ENCODE measurements at places on chromosomes 3 and 15.

GRCh38 chr3:23129817-23130216 lies 73.3 kb upstream of the UBE2E2 start:
- DNase-seq, result no peak

DNA sequence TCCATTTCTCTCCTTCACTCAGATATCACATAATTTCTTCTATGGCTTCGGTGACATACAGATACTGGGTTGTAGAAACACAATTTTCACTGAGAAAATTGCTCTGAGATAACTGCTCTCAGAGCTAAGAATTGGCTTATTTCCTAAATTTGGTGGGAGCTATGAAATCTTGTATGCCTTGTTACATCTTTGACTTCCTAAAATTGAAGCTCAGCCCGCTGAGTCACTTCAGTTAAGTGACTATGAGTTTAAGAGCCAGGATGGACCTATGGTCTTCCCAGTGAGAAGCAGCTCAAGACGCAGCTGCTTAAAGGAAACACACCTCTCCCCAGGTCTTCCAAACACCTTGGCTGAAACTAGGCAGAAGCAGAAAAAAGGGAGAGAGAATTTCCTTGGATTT lies 56.4 kb downstream of the EFHB start:
- no peak for DNase-seq

GRCh38 chr3:101500208-101500607 lies 12.8 kb downstream of the SENP7 start:
- no peak for DNase-seq

- DNase-seq, result no peak
Measured at GRCh38 chr3:33217866-33218445, 654 bp downstream of the SUSD5 start.

DNA sequence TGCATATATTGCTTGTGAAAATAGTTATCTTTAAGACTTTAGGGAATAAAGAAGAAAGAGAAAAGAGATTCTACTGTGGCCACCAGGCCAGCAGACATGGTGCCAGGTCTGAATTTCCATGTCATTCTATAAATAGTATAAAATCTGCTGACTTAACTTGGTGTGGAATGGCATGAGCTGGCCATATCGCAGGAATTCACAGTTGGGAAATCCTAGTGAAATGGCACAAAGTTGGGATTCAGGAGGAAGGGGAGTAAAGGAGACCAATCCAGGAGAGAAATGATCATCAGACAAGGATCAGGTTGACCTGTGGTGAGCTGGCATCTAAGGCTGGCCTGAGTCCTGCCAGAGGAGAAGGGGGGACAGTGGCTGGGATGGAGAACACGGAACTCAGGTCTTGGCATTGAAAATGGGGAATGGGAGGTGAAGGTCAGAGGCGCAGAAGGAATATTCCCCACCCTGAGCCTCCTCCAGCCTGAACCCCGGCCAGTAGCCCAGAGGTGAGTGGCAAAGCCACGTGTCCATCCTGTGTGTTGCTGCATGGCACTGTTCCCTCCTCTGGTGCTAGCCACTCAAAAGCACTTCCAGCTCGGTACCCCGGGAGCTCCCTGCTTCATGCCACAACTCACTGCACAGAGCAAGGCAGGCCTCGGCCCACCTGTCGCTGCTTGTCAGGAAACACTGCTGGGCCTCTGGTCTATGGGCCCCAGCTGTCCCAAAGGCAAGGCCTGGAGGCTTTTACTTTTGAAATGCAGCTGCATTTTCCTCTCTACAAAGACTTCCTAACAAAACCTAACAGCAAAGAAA lies 51.4 kb downstream of the SSUH2 start:
- no peak for DNase-seq
